HFFc6 (cell line): ENCODE measurements at places on chromosomes 11 and 22. TPM values are rescaled to one million over a fixed set of nuclear protein-coding genes. Genes with fewer than 3 reads are reported as not detected.

MPPED2 gene
- total RNA-seq: not detected in 3 replicates

DNA sequence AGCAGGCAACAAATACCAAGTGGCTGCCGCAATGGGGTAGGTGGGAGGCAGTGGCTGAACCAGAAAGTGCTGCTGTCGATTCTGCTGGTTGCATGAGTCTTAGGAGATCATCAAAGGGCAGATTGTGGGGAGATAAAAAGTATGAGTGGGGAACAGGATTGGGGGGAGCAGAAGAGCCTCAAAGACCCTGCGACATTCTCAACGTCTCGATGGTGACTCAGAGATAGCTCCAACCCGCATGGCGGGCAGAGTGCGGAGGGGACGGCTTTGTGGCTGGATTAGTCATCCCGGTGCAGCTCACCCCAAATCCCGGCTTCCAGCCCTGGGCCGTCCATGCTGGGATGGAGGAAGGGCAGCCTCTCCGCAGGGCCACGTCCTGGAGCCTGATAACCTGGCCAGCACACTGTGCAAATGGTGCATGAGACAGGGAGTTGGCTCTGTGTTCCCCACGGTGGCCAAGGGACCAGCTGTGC, 11.6 kb upstream of the RTN4R start:
- DNase-seq: peak; percentile 73

- no peak for DNase-seq
These were observed 3.4 kb downstream of the CDON start for GRCh38 chr11:126059238-126059781.

- DNase-seq: peak; percentile 9
These were observed 37.2 kb downstream of the CKAP5 start for GRCh38 chr11:46808799-46809431.

- no peak for DNase-seq
These were observed 54.6 kb downstream of the MCM5 start for GRCh38 chr22:35454416-35455054.

- no peak for DNase-seq
These were observed 86.5 kb downstream of the TRPC6 start for GRCh38 chr11:101497291-101497690.

DNA sequence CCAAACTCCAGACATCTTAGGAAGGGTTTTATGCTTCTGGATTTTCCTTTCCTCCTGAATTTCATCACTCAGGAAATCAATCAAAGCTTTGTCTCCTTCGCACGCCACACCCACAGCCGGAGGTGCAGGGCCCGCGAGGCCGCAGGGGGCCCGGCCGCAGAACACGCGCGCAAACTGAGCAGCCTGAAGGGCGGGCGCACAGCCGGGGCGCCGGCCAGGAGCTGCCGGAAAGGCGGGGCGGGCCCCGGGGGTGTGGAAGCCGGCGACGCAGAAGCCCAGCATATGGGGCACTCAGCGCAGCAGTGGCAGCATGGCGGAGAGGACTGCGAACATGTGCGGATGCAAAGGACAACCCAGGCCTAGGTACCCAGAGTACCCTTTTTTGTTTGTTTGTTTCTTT, 33.1 kb upstream of the SPTBN2 start:
- no peak for DNase-seq

DNA sequence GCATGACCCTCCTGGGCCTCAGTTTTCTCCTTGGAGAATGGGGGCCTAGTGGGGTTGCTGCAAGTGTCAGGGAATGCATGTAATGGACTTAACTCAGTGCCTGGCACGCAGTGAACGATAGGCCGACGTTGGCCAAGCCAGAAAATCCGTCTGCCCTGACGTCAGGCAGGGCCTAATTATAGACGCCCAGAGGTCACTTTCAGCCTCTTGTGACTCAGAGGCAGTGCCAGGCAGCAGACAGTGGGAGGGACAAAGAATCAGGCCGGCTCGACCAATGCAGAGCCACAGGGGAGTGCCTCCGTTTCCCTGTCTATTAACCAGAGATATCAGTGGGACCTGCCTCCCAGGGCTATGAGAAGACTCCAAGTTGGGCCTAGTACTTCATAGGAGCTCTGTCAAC, 115.0 kb downstream of the MN1 start:
- peak; percentile 64 for DNase-seq

TNNI2 gene
- total RNA-seq: not detected in 3 replicates

GRCh38 chr11:57131080-57131790, 50.5 kb upstream of the LRRC55 start:
- peak; percentile 16 for DNase-seq

GRCh38 chr22:45823336-45823735, 151.7 kb downstream of the ATXN10 start:
- no peak for DNase-seq

OR4X1 gene
- not detected in 3 replicates for total RNA-seq

DNA sequence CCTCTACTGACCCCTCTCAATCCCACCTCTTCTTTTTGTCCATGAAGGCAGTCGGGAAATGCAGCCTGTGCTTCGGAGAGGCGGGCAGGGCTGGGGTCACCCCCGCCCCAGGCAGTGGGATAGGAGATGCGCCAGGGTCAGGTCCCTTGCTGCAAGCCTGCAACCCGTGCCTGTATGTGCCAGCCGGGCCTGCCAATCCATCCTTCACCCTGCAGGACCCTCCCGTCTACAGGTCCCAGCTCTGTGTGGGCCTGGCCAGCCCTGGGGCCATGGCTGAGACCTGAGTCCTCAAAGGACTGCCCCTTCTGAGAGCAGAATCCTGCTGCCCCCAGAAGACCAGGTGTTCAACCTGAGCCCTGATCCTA, 10.9 kb downstream of the ASCL2 start:
- no peak for DNase-seq

PANX3 gene
- not detected in 3 replicates for total RNA-seq

DNA sequence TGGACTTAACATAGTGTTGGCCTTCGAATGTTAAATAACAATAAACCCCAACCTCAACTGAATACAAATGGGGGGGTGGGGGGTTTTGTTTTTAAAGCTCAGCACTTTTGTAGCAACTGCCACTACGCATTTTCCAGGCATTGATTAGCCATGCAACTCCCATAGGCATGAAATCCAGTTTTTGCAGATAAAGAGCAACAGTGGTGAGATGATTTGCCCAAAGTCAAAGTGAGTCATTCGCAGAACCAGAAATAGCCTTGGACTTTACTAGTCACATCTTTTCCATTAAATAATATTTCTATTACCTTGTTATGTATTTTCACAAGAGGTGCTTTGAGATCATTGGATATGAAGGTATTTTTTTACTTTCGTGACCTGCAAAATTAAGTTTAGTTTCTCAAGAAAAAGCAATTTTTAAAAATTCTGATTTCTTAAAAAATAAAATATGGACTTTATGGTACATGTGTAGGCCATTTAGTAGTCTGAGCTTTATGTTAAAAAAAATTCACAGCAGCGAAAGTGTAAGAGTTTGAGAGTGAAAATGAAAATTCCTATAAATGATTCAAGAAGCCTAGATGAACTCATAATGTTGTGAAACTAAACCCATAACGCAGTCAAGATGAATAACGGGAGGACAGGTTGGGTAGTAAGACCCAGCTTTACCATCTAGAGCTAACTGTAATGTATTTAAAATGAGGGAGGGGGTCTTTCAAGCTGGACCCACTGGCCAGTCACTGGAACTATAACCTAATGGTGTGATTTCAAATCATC, 1.9 kb upstream of the PHF21A start:
- peak; percentile 23 for DNase-seq

NRGN gene
- 3.5 and 4.8 TPM in 2 replicates for total RNA-seq

WDR74 gene
- 34.7 to 48.0 TPM (median 39.6 TPM) in 3 replicates for total RNA-seq

OR52I1 gene
- not detected in 3 replicates for total RNA-seq

DNA sequence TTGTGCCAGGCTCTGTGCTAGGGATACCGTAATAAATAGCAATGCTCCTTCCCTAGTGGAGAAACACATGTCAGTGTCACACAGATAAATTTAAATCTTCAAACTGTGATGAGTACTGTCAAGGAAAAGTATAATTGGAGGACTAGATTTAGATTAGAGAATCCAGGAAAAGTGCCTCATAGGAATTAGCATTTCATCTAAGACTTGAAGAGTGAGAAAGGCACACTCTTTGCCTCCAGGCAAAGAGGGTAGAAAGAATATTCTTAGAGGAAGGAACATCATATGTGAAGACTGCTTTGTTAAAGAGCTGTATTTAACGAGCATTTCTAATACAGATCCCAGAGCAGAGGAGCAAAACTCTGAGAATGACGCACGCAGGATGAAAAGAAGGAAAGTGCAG, 30.9 kb downstream of the ART5 start:
- DNase-seq: no peak

OR51B5 gene
- 0.18 TPM in 1 of 3 replicates, not detected in the others for total RNA-seq

DNA sequence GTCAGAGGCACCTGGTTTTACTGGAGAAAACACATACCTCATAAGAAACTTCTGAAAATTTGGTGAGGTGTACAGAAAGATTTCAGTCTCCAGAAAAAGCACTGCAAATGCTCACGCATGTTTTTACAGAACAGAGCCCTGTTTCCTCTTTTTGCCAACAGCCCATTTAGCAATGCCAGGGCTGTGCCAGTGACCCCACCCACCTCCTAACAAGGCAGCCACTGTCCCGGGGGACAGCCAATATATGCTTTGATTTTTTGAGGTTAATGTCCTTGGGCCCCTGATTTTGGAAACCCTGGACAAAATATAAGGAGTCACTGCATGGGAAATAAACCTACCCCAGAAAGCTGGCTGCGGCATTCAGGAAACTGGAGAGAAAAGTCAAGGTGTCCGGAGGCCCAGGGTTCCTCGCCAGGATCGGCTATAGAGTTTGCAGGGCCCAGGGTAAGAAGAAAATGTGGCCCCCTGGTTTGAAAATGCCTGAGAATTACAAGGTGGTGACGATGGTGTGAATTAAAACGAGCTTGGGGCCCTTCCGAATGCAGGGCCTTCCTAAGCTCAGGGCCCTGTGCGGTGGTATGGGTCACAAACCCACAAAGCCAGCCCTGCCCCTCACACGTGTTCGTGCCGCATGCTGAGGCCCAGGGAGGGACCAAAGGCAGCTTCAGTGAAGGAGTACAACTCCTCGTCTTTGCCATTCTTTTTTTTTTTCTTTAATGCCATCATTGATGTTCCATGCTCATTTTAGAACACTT, 71.1 kb upstream of the WNT7B start:
- no peak for DNase-seq

DNA sequence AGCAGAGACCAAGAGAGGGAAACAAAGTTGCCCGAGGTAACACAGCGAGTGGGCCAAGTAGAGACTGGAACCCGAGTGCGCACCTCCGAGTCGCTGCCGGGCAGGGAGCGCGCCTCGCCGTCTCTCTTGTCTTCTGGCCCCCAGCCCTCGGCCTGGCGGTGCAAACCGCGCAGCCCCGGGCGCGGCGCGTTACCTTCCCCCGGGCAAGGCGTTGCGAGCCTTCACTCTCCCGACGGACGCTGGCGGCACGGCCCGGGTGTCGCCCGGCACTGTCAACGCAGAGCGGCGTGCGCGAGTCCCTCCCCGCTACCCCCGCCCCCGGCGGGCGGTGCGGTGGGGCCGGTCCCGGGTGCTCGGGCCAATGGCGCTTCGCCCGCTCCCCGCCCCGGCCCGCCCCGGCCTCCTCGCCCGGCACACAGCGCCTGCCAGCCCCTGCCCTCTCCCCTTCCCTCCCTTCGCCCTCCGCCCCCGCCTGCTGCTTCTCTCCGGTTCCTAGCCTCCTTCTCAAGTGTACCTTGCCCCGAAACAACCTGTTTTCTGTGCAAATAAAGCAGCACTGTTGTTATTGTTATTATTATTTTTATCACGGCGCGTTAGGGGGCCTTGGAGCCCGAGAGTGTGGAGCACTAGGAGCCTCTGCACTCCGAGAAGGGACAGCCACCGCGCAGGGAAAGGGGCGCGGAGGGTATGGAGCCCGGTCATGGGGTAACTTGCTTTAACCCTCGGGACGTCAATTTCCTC, at the start of gene SYTL2:
TSS of gene SYTL2 (minus strand) at position 271 of the 741 bp plus-strand sequence. CDS start 53,416 bp downstream, outside the sequence.
- DNase-seq: no peak

PACS1 gene
- 97.0 to 116 TPM (median 101 TPM) in 3 replicates for total RNA-seq
